ENCODE measurements at places on chromosomes 3 and 15.

DNA sequence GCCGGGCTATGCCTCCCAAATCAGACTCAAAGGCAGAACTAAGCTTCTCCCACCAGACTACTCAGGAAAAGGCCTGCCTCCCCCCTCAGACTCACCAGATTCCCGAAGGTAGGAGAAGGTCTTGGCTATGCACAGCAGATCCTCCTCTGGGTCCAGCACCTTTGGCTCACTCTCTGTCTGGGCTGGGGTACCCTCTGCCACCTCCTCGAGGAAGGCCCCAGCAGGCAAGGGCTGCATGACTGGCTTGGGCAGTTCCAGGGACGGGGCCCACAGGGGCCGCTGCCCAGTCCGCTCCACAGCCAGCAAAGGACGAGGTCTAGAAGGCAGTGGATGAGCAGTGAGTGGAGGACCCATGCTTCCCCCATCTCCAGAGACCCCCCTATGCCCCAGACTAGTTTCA lies 3.3 kb downstream of the CISH start:
- no peak for DNase-seq

DNA sequence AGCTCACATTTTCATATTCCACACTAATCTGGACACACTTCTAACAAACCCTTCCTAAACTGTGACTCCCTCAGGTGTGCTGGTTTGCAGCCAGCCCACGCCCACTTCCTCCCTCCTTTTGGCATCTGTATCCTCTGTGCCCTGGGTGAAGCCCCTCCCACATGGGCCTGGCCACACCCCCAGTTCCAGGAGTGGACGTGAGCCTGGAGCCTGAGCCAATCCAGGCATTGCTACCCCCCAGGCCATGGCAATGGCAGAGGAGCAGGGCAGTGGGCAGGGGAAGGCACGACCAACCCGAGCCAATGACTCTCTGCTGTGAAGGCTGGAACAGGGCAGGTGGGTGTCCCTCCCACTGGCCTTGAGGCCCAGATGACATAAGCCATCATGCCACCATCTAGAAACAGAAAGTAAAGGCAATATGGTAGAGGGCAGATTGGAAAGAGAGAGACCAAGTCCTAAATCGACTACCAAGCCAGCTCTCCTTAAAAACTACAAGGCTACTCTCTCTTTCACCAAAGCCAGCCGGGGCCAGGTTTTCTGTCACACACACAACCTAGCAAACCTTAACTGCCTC lies 18.6 kb downstream of the FAM174B start:
- DNase-seq, result no peak

DNA sequence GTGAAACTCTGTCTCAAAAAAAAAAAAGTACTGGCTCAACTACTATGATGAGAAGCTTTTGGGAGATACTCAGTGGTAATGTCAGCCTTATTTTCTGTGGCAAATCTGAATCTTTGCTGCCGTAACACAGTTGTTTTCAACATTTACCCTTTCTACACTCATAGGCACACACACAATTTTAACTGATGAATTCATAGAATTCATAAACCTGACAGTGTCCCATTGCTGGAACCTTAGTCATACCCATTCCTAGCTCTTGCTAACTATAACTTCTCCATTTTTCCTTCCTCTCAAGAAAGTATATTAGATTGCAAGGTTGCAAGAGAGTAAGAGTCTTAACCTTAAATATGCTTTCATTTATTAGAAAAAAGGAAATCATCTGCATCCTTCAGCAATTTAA lies 496.6 kb downstream of the FHIT start:
- no peak for DNase-seq

DNA sequence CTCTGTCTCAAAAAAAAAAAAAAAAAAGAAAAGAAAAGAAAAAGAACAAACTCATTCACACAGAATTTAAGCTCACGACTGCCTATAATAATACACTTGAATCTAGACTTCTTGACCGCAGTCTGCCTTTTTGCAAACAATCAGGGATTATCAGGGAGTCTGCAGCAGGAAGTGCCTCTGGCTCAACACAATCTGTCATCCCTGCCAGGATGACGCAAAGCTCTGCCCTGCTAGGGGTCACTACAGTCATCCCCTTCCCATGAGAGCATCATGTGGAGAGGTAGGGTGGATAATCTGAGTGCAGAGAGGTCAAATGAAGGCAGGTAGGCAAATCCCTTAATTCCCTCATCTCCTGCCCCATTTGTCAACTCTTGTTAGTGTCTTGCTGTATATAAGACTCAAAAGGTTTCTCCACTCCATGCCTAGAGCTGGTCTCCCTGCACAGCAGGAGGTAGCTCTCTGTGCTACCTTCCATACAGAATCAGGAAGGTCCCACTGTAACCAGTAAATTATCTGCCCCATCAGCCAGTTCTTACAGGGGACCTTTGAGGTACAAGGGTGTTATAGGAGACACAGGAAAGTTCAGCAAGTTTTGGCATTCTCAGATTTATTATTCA lies 4.2 kb downstream of the UBAP1L start:
- no peak for DNase-seq

Measured in GM13977 (cell line).